ENCODE measurements at places on chromosomes 12 and 14.

DNA sequence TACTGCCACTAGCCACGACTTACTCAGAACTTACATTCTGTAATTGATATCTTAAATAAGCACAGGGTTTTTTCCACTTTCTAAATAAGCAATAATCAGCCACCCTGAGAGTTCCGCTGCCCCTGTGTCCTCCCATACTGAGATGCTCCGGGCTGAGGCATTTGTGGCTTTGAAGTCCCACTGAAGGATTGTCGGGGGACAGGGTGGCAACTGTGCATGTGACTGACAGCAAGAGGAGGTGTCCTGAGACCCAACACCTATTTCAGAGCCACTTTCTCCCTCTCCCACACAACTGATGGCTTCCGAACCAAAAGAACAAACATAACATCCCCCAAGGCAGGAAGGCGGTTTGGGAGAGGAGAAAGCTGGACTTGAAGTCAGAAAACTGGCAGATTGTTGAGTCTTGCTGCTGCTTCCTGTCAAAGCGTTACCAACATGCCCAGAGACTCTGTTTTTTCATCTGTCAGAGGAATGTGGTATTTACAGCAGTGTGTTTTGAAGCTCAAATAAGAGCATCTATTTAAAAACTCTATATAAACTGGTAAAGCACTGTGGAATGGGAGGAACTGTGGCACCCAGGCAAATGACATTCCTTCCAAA lies 157.9 kb upstream of the FKBP4 start:
- DNase-seq: no peak

- DNase-seq: no peak
These were observed 3.4 kb downstream of the AQP5 start for GRCh38 chr12:49964849-49965624.

DNA sequence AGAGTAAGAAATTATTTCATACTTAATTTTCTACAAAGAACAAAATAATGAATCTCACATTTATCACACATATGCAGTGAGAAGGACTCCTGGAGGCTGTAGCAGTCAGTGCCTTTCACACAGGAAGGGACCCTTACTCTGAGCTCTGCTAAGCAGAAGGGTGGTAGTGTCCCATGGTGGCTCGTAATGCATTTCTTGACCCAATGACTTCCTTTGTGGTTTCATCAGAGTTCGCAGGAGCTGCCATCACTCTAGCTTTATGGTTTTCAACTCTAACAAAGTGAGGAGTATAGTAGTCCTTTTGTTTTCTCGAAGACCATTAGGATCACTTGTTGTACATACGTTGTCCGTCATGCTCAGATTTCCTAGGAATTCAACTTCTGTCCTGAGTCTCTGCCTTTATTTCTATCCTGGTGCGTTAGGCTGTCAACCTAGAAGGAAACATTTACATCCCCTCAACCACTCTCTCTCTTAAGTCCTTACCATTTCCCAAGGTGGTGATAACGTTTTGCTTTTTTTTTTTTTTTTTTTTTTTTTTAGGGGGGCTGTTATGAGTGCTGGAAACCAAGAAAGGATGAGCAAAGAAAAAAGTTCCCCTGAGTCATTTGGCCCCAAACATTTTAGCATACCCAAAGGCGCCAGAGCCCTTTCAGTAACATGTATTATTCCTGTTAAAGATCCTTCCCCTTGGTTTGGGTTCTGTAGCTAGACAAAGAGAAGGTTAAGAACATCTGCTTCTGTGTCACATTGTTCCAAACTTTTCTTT lies 37.2 kb downstream of the GABARAPL1 start:
- DNase-seq: peak; percentile 24

DNA sequence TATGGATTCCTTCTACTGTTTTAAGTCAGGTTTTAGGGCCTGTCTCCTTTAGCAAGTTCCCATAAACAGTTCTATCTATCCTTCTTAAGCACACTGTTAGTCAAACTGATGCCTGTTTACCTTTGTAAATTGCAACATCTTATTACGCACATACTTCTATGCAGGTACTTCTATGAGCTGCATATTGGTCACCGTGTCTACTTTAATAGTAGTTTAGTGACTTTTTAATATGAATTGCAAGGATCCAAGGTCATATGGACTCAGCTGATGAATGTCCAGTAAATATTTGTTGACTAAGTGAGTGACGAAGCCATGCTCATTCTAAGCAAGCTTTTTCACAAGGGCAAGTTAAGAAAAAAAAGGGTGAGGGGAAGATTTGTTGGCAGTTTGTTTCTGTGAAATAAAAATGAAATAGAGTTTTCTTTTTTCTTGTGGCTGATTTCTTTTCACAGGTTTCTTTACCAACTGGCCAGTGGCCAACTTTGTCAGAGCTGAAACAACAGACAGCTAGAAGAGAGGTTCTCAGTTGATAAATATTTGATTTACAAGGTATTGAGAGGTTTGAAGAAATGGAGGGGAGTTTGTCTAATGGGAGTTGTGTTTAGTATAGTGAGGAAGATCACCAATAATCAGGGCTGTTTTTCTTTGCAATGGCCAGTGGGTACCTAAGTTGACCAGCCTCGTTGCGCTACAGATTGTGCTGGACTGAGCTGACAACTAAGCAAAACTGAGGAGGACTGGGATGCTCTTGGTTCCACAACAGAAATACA lies 141.1 kb downstream of the SLC15A5 start:
- DNase-seq: no peak

Measured in activated gamma-delta T cell treated with Interleukin-2 at 50 U/mL for 16 hours (primary cell).